ENCODE measurements at places on chromosomes 11 and 22.

- no peak for DNase-seq
Measured at GRCh38 chr11:7220636-7221035, 31.1 kb upstream of the SYT9 start.

DNA sequence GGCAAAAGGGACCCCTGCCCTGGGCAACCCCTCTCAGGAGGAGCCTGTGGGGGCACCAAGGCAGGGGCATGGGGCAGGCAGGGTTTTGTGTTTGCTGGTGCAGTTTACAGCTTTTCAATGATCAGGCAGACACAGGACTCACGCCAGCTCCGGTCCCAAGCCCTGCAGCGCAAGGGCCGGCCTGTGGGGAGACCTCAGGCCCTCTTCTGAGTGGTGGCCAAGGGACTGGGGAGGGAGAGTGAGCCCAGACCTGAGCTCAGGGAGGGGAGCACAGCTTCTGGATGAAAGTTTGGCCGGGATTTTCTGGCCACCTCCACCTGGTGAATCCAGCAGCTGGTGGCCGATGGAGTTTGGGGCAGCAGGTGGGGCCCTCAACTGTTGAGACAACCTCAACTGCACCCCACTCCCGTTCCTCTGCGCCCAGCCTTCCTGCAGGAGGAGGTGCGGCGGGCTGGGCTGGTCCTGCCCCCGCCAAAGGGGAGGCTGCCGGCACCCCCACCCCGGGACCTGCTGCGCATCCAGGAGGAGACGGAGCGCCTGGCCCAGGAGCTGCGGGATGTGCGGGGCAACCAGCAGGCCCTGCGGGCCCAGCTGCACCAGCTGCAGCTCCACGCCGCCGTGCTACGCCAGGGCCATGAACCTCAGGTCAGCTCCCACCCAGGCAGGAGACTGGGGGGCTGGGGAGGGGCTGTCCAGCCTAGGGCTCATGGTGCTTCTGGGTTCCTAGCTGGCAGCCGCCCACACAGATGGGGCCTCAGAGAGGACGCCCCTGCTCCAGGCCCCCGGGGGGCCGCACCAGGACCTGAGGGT is 3.6 kb downstream of the TCIRG1 start:
- DNase-seq: no peak

GRCh38 chr11:82843057-82843795 is 57.0 kb downstream of the PRCP start:
- no peak for DNase-seq

- DNase-seq: no peak
Measured at GRCh38 chr11:9774591-9775397, 110.9 kb downstream of the SWAP70 start.

All from mammary epithelial cell (primary cell).